ENCODE measurements at places on chromosomes 3 and 15.

- DNase-seq = no peak
Observed at GRCh38 chr15:77834276-77834990, 201.7 kb upstream of the LINGO1 start.

DNA sequence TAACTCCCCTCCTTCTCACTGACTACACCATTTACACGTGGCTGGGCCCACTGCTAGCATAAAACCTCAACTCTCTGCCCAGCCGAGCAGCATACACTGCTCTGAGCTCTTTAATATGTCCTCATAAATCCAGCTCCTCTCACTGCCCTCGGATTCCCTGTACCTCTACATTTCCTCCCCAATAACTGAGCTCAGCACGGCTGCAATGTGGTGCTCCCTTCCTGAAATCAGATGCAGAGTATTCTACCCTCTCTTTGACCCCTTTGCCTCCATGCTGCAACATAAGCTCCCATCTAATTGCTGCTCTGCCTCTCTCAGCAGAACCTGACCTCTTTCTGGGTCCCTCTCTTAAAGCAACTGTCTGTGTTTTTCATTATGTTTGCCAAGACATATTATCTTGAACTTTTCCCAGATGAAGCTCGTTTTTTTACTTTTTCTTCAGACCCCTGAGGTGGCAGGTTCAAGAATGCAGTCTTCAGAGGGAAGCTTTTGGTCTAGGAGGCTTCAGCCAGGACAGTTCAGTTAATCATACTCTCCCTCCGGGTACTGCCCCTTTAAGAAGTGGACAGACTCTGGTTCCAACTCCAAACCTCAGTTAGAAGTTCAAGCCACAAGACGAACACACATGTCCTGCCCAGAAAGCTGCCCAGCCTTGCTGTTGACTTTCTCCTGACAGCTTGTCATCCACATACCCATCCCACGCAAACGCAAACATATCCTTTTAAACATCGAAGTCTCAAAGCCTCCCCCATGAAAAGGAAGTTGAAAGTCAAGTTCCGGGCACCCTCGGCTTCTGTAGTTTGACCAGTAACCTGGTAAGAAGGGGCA is 81.1 kb upstream of the NEO1 start:
- DNase-seq = no peak

- no peak for DNase-seq
Observed at GRCh38 chr3:20442846-20443245, 256.8 kb upstream of the SGO1 start.

DNA sequence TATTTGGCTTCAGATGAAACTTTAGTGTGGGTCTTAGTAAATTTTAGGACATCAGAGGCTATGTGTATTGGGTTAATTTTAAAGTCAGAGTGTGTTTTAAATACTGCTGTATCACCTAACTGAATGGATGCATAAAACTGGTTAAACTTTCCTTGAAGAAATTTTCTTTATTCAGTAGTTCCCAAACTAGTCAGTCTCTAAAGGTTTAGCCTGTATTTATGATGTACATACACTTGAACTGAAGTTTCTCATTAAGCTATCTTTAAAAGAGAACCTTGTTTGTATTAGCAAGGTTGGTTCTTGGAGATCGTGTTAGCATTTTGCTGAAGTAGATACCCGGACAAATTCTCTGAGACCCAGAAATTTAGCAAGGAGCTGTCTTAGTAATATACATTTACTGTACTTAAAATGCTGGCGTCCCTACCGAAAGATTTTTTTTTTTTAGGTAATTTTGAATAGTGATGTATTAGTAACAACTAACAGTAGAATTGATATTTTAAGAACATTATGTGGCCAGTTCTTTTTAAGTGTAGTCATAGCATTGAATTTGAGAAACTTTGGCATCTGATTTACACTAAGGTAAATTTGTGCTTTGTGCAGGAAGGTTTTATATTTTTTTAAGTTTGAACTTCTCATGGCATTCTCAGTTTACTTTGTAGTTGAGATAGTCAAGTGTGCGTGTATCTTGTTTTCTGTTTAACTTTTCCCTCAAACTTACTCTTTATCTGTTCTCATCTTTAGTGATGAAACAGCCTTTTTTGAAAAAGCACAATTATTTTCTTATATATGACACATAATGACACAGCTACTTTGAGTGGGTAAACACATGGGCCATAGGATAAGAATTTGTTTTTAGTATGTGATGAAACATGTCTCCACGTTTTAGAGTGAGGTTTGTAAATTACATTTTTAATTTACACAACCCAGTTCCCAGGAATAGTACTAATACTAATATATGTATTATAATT is 2.9 kb downstream of the DIPK2A start:
- no peak for DNase-seq

- DNase-seq = no peak
Observed at GRCh38 chr3:37628711-37629301, 232.9 kb upstream of the CTDSPL start.

Measured in H7 (cell line).